Stimulated activated CD4-positive, alpha-beta T cell treated with anti-CD3 and anti-CD28 coated beads, Interleukin-1b, Interleukin-23, amount 100 ng/mL, for 1 hour (primary cell): ENCODE measurements at places on chromosomes 16 and 17.

- no peak for DNase-seq
Measured at GRCh38 chr17:57970710-57971109, 15.5 kb upstream of the CUEDC1 start.

GRCh38 chr16:3589441-3589921 is 12.3 kb upstream of the NLRC3 start:
- no peak for DNase-seq

GRCh38 chr16:66480265-66481080 is 53.4 kb downstream of the BEAN1 start:
- no peak for DNase-seq

GRCh38 chr17:16243801-16244567 is 27.0 kb downstream of the PIGL start:
- no peak for DNase-seq

DNA sequence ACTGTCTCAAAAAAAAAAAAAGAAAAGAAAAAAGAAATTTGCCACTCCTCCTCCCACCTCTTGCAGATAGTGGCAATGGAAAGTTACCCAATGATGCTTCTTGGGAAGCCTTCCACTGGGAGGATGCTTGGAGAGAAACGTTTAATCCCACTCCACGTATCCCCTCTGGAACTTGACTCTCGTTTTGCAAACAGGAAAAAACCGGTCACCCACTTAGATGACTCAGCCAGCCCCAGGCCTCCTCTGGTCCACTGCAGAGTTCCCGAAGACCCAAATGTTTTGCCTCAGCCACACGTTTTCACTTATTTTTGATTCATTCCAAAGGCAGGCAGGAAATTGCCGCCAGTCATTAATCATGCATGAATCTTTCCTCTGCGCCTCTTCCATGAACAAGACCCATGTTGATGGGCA is 9.3 kb upstream of the TNFRSF17 start:
- DNase-seq, result no peak

DNA sequence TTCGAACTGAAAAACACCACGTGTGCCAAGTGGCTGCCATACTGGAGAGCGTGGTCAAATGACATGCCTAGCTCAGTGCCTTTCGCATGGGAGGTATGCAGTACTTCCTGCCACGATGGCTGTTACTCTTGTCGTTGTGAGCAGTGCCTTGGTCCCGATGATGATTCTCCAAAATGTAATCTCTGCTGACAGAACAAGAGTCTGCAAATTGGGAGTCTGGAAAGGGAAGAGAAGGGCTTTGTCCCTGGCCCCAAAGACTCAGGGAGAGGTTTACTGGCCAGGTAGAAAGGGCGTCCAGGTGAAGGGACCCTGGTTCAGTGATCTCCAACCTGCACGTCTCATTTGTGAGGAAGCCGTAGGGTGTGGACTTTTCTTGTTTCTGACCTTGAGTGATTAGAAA is 336.6 kb downstream of the WWOX start:
- DNase-seq, result no peak

DNA sequence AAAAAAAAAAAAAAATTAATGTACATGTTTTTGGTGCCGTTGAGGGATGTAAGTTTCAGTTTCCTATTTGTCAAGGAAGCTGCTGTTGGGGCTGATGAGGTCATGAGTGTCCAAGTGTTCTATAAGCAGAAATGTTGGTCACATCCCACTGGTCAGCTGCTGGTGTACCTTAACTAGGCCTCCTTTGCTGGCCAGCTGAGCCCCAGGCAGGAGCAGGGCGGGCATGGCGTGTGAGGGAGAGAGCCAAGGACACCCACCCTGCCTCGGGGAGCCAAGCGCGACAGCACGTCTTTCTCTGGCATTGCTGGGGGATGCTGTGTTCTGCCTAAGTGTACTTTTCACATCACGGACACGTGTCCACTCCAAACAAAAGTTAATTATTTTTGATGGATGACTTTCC is 108.1 kb upstream of the CDC42EP4 start:
- DNase-seq, result no peak

DNA sequence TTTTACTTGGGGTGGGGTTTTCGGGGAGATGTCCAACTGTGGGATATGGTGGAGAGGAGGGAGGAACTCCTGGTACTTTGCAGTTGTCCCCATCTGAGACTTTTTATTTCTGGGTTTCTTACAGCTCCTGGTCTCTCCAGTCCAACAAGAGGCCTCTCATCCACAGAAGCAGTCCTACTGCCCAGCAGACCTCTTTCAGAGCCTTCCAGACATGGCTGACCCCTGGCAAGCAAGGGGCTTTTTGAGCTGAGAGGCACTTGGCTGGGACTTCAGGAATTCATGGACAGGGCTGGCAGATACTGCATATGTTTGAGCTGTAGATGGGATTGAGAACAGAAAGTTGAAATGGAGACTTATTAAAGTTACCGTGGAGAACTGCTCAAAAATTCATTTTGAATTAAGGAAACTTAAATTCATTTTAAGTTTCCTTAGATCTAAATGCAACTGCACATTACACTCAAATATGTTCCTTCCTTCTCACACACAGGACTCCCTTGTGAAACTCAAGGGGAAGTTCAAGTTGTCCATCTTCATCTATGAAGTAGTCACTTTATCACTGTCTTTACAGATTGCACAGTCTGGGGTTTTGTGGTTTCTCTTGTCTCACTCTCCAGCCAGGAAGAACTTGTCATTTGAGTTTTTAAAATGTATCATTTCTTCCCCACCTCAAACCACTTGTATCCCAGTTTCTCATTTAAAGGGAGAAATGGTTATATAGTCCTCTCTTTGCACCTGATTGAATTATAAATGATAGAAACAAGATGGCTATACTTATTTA is 1.1 kb downstream of the LASP1NB start:
- DNase-seq, result no peak

GRCh38 chr16:67939507-67940445 is 3.1 kb upstream of the PSMB10 start:
- peak; percentile 44 for DNase-seq

GRCh38 chr17:79988185-79988971 is 47.3 kb downstream of the TBC1D16 start:
- no peak for DNase-seq

DNA sequence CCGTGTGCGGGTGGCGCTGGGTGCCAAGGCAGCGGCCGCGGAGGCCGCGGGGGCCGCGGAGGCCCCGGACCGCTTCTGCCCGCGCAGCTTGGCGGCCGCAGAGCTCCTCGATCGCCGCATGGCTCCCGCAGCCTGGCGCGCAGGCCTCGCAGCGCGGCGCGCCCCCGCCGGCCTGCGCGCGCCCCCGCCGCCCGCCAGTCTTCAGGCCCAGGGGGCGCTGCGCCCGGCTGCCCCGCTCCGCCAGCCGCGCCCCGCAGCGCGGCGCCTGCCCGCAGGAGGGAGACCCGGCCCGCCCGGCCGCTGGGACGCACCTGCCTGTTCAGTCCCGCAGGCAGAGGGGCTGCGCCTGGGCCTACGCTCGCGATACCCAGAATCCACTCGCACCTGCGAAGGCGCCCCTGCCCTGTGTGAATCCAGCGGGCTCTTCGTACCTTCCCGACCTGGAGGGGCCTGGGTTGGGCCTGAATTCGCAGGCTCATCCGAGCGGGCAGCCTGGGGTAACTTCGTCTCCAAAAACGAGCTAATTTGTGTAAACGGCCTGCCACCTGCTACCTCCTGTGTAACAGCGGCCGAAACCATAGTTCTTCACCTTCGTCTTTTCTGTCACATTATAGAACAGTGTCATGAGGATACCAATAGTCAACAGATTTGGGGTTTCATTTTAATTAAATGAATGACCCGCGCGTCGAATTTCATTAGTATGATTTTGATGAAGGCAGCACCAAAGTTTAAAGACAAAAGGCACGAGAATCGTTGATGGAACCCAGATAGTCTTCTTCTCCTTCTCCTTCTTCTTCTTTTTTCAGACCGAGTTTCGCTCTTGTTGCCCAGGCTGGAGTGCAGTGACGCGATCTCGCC is at the start of gene CENPV:
TSS of gene CENPV (minus strand) at position 153 of the 858 bp plus-strand sequence. CDS start at position 120, 33 bp downstream.
- DNase-seq, result peak; percentile 55

DNA sequence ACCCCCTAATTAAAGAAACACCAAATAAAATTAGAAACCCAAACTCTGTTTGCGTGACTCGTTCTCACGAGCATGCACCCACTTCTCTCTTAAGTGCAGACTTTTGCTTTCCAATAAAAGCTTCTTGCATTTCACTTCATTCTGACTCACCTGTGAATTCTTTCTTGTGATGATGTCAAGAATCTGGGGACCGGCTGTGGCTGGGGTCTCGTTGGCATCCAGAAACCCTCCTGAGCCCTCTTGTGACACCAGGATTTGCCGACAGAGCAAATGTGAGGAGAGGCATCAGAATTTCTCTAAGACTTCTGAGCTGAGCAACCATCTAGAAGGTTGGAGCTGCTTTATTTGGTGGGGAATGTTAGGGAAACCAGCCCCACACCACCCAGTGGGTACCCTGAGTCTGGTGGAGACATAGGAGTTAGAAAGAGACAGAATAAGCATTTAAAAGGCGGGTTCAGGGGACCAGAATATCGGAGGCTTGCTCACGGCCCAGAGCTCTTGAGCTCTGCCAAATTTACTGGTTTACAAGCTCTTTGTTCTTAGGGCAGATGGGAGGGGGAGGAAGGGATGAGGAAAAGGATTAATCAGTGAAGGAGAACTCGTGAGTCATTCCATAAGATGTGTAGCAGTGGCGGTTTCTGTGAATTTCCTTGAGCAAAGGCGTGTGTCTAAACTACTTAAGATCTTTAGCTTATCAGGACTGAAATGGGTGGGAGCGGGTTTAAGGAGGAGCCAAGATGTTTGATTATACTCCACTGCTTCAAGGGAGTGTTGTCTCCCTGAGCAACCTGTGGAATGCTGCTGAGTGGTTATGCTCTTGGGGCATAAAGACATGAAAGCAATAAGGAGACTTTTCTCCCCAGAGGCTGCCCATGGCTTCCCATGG is 24.2 kb upstream of the TMC5 start:
- no peak for DNase-seq

GRCh38 chr16:89863741-89864526 is 9.5 kb upstream of the TCF25 start:
- no peak for DNase-seq

GRCh38 chr17:40018211-40019121 is 3.2 kb downstream of the CSF3 start:
- DNase-seq, result no peak

GRCh38 chr17:42814633-42815399 is 9.3 kb downstream of the BECN1 start:
- DNase-seq, result no peak

DNA sequence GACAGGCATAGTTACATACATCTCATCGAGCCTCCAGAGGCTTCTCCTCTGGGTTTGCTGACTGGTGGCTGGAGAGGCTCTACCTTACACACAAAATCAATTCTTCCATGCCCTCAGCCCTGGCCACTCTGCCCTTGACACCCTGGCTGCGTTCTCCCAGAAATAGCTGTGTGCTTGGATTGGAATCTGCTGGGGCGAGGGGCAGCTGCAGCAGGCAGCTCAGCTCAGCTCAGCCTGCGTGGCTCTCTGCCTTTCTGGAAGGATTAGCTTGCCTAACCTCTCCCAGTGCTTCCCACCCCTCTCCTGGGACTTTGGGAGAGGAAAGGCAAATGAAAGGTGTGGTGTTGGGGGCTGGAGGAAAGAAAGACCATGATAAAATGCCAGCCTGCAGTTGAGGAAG is 216.1 kb downstream of the ENGASE start:
- DNase-seq, result no peak

DNA sequence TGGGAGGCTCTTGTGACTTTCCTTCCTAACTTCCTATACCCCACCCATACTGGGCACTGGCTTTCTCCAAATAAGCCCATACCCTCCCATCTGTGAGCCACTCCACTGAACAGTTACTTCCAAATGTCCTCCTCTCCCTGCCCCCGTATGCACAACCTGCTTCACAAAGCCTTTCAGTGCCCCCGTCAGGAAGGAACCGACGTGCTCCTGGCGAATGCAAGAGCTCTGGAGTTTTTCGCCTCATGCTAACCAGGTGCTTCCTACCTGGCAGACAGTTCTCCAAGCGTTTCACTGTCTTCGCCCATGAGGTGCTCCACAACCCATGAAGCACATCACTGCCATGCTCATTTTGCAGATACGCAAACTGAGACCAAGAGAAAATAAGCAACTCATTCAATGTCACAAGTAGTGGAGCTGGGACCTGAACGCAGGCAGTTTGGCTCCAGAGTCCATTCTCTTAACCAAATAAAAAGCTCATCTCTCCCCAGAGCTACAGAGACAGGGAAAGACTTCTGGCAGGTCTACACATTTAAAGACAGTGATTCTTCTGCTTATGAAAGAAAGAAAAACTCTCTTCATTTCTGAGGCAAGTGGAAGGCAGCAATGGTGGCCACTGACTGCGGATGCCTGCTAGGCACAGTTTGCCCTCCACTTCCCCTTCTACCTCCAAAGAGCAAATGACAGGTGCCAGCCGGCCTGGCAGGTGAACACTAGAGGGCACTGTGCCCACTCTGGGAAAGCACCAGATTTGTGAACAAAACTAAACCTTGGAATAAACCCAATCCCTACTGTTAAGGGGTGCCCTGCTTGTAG is 23.8 kb downstream of the SPHK1 start:
- peak; percentile 25 for DNase-seq

DNA sequence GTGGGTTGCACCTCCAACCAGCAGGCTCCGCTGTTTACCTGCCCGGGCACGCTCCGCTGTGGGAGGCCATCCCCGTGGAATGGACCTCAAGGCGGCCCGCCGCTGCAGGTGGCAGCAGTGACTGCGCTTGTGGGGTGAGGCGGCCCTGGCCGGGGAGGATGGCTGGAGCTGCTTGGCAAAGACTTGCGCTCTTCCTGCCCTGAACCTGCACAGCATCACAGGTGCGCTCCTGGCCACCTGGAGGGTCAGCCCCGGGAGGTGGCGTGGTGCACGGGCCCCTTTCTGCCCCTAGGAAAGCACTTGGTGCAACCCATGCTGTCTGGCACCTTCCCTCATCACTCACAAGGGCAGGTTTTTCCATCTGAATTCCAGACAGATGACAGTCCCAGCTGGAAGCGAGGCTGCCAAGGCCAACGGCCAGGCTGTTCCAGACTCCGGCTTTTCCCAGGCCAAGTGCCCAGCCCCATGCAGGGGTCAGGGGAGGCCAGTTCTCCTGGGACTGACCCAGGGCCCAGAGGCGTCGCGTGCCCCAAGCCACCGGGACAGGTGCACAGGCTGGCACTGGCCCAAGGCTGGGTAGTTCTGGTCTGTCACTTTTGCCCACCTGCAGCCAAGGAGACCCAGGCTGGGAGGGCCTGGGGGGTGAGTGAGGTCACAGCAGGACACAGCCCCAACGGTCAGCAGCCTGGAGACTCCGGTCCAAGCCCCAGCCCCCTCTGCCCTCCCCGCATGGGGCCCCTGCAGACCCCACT is 13.3 kb downstream of the UTS2R start:
- DNase-seq, result no peak

DNA sequence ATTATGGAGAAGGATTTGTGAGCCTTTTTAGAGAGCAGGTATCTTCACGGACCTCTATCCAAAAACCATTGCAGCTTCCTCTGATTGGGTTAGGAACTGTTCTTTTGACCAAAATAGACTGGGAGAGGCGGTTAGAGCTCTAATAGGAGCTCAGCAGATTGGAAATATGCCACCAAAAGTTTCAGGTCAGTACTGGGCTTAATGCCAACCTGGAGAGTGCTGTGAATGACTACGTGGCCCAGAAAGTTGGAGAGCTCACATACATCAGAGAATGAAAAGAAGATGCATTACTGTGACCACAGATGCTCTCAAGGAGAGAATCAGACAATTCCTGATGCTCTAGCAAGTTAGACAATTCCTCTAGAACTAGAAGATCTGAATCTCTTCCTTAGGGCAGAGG is 86.5 kb downstream of the ABCA8 start:
- no peak for DNase-seq
